ENCODE measurements at places on chromosomes 16 and 17. TPM values are rescaled to one million over a fixed set of nuclear protein-coding genes. Genes with fewer than 3 reads are reported as not detected.

SLC38A8 gene
- not detected for polyA plus RNA-seq

AKTIP gene
- polyA plus RNA-seq, result 73.7 TPM

TOP2A gene
- polyA plus RNA-seq, result 5.3 TPM

MYLK3 gene
- polyA plus RNA-seq, result 0.07 TPM

TAOK1 gene
- 53.2 TPM for polyA plus RNA-seq

SLC16A6 gene
- 15.6 TPM for polyA plus RNA-seq

KRT16 gene
- polyA plus RNA-seq, result not detected

KAT8 gene
- 132 TPM for polyA plus RNA-seq

TMEM235 gene
- not detected for polyA plus RNA-seq

TP53TG3E gene
- polyA plus RNA-seq, result not detected

CES3 gene
- 3.7 TPM for polyA plus RNA-seq

STAT5B gene
- 47.4 TPM for polyA plus RNA-seq

RNF222 gene
- polyA plus RNA-seq, result not detected

CD300LB gene
- polyA plus RNA-seq, result not detected

CLDN7 gene
- not detected for polyA plus RNA-seq

CCDC92B gene
- polyA plus RNA-seq, result 1.2 TPM

WNT3 gene
- 7.6 TPM for polyA plus RNA-seq

CES1 gene
- not detected for polyA plus RNA-seq

TMEM11 gene
- polyA plus RNA-seq, result 24.6 TPM

PIRT gene
- polyA plus RNA-seq, result 0.06 TPM

TACO1 gene
- polyA plus RNA-seq, result 15.8 TPM

TPSD1 gene
- polyA plus RNA-seq, result not detected

GPRC5B gene
- 21.9 TPM for polyA plus RNA-seq

STX1B gene
- 4.5 TPM for polyA plus RNA-seq

TNFSF12 gene
- polyA plus RNA-seq, result not detected

KRT24 gene
- polyA plus RNA-seq, result 0.83 TPM

TM4SF5 gene
- not detected for polyA plus RNA-seq

STH gene
- polyA plus RNA-seq, result not detected

TERF2IP gene
- 706 TPM for polyA plus RNA-seq

COX6A2 gene
- not detected for polyA plus RNA-seq

MLKL gene
- not detected for polyA plus RNA-seq

KRTAP4-5 gene
- polyA plus RNA-seq, result not detected

TP53TG3 gene
- not detected for polyA plus RNA-seq

CBX2 gene
- 16.9 TPM for polyA plus RNA-seq

KCNH4 gene
- 0.78 TPM for polyA plus RNA-seq

TRIM16 gene
- polyA plus RNA-seq, result 34.9 TPM

GCGR gene
- polyA plus RNA-seq, result not detected

ACE gene
- polyA plus RNA-seq, result 1.5 TPM

PNPO gene
- polyA plus RNA-seq, result 1.7 TPM

HIRIP3 gene
- polyA plus RNA-seq, result 51.2 TPM

CX3CL1 gene
- 4.9 TPM for polyA plus RNA-seq

SMG1 gene
- 26.3 TPM for polyA plus RNA-seq

RNF135 gene
- polyA plus RNA-seq, result 0.17 TPM

SYNGR3 gene
- polyA plus RNA-seq, result 61.0 TPM

PROCA1 gene
- polyA plus RNA-seq, result 18.8 TPM

APOBR gene
- polyA plus RNA-seq, result 0.06 TPM

TMEM88 gene
- 6.7 TPM for polyA plus RNA-seq

TNFRSF13B gene
- polyA plus RNA-seq, result not detected

Measured in neural cell (in vitro differentiated cells).